Suprapubic skin (tissue), 4 donors: ENCODE measurements at places on chromosomes 1 and 21. TPM values are rescaled to one million over a fixed set of nuclear protein-coding genes. Genes with fewer than 3 reads are reported as not detected.

DNA sequence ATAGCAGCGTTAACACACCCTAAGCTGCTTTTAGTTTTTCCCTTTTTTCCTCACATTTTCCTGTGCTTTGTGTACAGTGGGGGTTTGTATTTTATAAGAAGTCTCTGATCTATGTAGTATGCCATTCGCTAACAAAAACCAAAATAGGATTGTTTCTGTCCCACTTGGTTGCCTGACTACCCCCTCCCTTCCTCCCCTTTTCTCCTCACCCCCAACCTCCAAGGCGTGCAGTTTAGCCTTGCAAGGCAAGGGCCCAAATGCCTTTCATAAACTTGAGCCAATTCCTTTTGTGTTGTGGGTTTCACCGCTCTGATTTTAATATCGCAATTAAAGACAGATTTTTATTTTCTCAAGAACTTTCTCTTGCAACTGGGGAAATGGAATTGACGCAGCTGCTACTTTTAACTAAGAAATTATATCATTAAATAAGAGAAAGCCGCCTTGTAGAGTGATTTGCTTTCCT is 276.9 kb downstream of the TM2D1 start:
- no peaks in the 10 kb centered on the region for H3K36me3 ChIP-seq
- DNase-seq: no peak

DNA sequence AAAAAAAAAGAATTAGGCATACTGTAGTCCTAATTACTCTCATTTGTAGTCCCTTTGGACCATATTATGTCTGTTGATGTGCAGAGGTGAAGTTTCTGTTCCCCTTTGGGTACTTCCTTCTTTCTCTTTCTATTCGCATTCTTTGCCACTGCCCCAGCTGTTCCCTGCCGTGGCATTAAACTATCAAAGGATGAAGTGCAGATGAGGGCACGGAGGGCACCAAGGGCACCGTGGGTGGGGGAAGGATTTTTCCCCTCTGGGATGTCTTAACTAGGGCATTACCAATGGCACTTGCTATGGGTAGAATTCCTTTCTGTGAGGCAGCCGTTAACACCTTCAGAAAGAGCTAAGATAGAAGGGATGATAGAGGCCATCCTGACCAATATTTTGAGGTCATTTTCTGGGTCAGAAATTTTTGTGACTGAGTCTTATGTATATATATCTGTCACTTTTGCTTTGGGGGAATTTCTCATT is 4.9 kb upstream of the MAPKAPK2 start:
- H3K27ac ChIP-seq: no peak overlapping the region
- H3K4me1 ChIP-seq: peaks cover 17% of the 10 kb centered on the region
- H3K36me3 ChIP-seq: no peaks in the 10 kb centered on the region
- no peaks in the 10 kb centered on the region for H3K27me3 ChIP-seq

GRCh38 chr1:32240140-32240951 is 6.7 kb upstream of the FAM167B start:
- peak overlapping the region; percentile 54 for H3K4me3 ChIP-seq
- H3K36me3 ChIP-seq: peaks cover under 1% of the 10 kb centered on the region
- peaks cover 32% of the 10 kb centered on the region for H3K4me1 ChIP-seq
- peak overlapping the region; percentile 59 for H3K27ac ChIP-seq

GRCh38 chr21:33975548-33976081 is 60.0 kb upstream of the ATP5PO start:
- no peaks in the 10 kb centered on the region for H3K27me3 ChIP-seq
- no peaks in the 10 kb centered on the region for H3K36me3 ChIP-seq
- peaks cover 24% of the 10 kb centered on the region for H3K4me1 ChIP-seq
- no peak overlapping the region for H3K4me3 ChIP-seq
- no peak for DNase-seq

DNA sequence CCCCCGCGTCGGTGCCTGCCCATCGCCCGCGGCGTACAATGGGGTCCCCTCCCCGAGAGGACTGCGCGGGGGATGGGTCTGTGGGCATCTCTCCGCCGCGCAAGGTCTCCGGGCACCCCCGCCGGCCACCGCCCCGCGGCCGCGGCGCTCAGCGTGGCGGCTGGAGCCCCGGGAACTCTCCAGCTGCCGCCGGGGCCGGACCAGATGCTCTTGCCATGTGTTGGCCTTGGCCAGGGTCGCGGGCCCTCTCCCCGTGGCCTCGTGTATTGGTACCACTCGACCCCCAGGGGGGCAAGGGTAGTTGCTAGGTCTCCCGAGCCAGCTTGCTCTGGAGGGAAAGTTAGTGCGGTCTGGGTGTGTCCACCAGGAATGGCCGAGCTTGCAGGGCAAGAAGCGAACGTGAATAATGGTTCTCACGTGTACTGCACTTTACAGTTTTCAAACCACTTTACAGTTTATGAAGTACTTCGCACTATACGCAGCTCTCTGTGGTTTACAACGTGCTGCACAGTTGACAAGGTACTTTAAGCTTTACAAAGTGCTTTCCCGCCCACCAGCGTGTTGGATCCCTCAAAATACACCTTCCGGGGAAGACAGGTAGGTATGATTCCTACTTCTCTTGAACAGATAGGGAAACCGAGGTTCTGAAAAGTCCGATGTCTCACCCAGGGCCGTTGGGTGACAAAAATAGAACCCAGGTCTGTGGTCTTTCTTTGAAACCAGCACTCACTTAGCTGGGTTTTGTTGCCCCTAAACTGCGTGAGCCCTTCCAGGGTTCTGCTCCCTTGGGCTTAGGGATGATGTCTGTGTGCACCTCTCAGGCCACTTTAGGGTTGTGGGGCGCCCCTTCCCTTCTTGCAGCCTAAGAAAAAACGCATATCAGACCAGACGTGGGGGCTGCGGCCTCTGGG is 1.2 kb downstream of the EPHB2 start:
- peaks cover 19% of the 10 kb centered on the region for H3K27me3 ChIP-seq
- H3K4me3 ChIP-seq: peak overlapping the region; percentile 62
- peaks cover 21% of the 10 kb centered on the region for H3K4me1 ChIP-seq
- DNase-seq: no peak

GRCh38 chr21:36709868-36710728 is 11.2 kb downstream of the SIM2 start:
- peaks cover 92% of the 10 kb centered on the region for H3K27me3 ChIP-seq
- DNase-seq: peak; percentile 32
- no peaks in the 10 kb centered on the region for H3K36me3 ChIP-seq

DNA sequence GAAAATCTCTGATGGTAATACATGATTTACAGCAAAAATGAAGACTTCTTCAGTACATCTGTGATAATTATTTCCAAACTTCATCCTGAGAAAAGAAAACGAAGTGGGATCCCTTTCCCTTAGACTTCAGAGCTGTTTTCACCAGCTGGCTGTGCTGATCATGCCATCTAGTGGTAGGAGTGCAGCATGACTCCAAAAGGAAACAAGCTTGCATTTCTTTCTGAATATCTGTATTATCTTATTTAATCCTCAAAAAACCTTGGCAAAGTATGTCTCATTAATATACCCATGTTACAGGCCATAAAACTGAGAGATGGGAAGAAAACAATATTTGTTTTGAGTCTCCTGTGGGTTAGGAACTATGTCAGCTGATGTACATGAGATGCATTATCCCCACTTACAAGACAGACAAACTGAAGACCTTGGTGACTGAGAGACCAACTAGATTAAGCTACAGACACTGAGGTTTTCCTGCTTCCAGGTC is 9.8 kb upstream of the GJA8 start:
- no peak overlapping the region for H3K27ac ChIP-seq
- H3K36me3 ChIP-seq: no peaks in the 10 kb centered on the region
- no peaks in the 10 kb centered on the region for H3K27me3 ChIP-seq
- no peak for DNase-seq

DNA sequence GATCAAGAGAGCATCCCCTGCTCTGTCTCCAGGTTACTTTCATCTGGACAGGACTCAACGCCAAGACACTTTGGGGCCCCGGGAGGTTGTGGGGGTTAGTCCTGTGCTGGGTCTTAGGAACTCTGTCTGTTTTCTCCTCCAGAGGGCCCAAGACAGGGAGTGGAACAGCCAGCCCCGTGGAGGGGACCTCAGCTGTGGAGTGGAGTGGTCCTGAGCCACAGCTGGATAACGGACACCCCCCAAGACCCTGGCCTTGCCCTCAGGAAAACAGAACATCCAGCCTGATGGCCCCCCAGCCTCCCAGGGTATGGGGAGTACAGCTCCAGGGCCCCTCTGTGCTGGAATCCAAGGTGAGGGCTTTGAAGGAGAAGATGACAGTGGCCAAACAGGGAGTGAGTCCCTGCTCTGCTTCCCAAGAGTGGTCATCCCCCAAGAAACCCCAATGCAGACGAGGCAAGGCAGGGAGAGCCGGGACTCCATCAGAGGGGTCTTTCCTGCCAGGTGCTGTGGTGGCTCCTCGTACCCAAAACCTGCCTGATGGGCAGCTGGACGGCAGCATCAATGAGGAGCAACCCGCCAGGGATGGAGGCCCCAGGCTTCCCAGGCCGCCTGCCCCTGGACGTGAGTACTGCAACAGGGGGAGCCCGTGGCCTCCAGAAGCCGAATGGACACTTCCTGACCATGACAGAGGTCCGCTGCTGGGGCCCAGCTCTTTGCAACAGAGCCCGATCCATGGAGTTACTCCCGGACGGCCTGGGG is 3.5 kb downstream of the KIAA1614 start:
- H3K36me3 ChIP-seq: peaks cover 12% of the 10 kb centered on the region
- no peak overlapping the region for H3K27ac ChIP-seq
- peaks cover 10% of the 10 kb centered on the region for H3K4me1 ChIP-seq
- no peak for DNase-seq
- no peak overlapping the region for H3K4me3 ChIP-seq

DNA sequence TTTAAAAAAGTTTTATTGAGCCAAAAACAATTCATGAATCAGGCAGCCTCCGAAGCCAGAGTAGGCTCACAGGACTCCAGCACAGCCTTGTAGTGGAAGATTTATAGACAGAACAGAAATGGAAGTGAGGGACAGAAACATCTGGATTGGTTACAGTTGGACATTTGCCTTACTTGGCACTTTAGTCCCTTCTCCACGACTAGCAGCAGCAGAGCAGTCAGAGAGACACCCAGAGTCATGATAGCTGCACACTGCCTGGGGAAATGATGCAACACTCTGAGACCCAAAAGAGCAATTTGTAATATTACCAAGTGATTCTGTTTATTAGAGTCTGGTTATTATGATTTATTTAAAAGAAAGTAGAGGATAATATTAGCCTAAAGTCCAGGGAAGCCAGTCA is 72.2 kb upstream of the KRTAP11-1 start:
- H3K36me3 ChIP-seq: no peaks in the 10 kb centered on the region
- no peak overlapping the region for H3K27ac ChIP-seq
- no peaks in the 10 kb centered on the region for H3K4me1 ChIP-seq
- no peak overlapping the region for H3K4me3 ChIP-seq
- DNase-seq: no peak

- H3K4me3 ChIP-seq: no peak overlapping the region
- H3K4me1 ChIP-seq: peaks cover 4% of the 10 kb centered on the region
- no peak overlapping the region for H3K27ac ChIP-seq
- peaks cover 26% of the 10 kb centered on the region for H3K27me3 ChIP-seq
- DNase-seq: no peak
These were observed 26.8 kb upstream of the CADM3 start for GRCh38 chr1:159144571-159144970.

- peak overlapping the region; percentile 13 for H3K27ac ChIP-seq
- H3K27me3 ChIP-seq: no peaks in the 10 kb centered on the region
- DNase-seq: no peak
- H3K4me1 ChIP-seq: peaks cover 38% of the 10 kb centered on the region
These were observed 47.8 kb downstream of the AZIN2 start for GRCh38 chr1:33128781-33129180.

DNA sequence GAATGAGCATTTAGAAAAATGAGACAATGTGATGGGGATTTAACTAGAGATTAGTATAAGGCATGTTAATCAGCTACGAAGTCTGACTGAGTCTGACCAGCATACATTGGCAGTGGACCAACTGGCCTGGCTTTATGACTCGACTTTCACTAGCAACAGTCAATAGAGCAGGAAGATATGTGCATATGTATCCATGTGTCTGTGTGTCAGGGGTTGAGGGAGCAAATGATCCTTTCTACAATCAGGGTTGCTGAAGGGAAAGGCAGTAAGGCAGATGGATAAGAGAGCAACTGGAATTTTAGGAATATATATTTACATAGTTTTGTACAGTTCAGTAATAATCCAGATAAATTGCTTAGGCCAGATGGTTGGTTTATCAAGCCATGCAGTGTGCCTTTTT is 645.6 kb downstream of the PLA2G4A start:
- H3K36me3 ChIP-seq: no peaks in the 10 kb centered on the region
- no peak for DNase-seq
- H3K27me3 ChIP-seq: no peaks in the 10 kb centered on the region

GRCh38 chr1:93600663-93601062 is 81.0 kb downstream of the BCAR3 start:
- H3K27ac ChIP-seq: no peak overlapping the region
- no peak for DNase-seq
- H3K36me3 ChIP-seq: no peaks in the 10 kb centered on the region
- H3K27me3 ChIP-seq: no peaks in the 10 kb centered on the region
- no peak overlapping the region for H3K4me3 ChIP-seq

- H3K4me3 ChIP-seq: no peak overlapping the region
- no peaks in the 10 kb centered on the region for H3K36me3 ChIP-seq
- no peaks in the 10 kb centered on the region for H3K4me1 ChIP-seq
- peaks cover 35% of the 10 kb centered on the region for H3K27me3 ChIP-seq
- no peak for DNase-seq
- no peak overlapping the region for H3K27ac ChIP-seq
These were observed 599.1 kb downstream of the PTPRU start for GRCh38 chr1:29835406-29835805.

DNA sequence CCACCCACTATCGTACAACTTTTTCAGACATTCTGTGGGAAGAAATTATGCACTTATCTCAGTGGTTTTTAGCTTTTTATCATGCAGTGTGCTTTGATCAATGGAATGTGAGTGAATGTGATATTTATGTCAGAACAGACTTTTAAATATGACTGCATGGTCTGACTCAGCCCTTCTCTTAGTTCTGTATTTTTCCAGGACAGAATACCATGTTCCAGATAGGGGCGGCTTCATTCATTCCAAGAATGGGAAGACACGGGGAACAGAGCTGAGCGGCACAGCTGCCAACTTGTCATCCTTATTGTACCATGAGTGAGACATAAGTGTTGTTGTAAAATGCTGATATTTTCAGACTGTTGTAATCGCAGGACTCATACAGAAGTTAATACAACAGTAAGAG is 214.6 kb upstream of the NCAM2 start:
- no peaks in the 10 kb centered on the region for H3K36me3 ChIP-seq
- no peaks in the 10 kb centered on the region for H3K4me1 ChIP-seq
- no peaks in the 10 kb centered on the region for H3K27me3 ChIP-seq

- no peaks in the 10 kb centered on the region for H3K27me3 ChIP-seq
- H3K36me3 ChIP-seq: no peaks in the 10 kb centered on the region
- H3K27ac ChIP-seq: no peak overlapping the region
- no peak for DNase-seq
These were observed 171.6 kb downstream of the S1PR1 start for GRCh38 chr1:101408212-101409042.

Gene SPRR1B
- 247 TPM for total RNA-seq

Gene DLGAP3
- total RNA-seq: not detected

Gene ICOSLG
- 5.1 TPM for total RNA-seq

Gene ALX3
- total RNA-seq: 0.60 TPM

Gene CD244
- total RNA-seq: 0.68 TPM

Gene CSRP1
- 436 TPM for total RNA-seq

Gene SYT6
- total RNA-seq: 0.23 TPM

Gene CRP
- total RNA-seq: not detected

Gene S100A3
- 42.6 TPM for total RNA-seq
